A172 (cell line): ENCODE measurements at places on chromosomes 4 and X. TPM values are rescaled to one million over a fixed set of nuclear protein-coding genes. Genes with fewer than 3 reads are reported as not detected.

ATP2B3 gene
- total RNA-seq = not detected in 2 replicates

RTL9 gene
- 0.02 and 0.03 TPM in 2 replicates for total RNA-seq

- DNase-seq = no peak
Observed at GRCh38 chr4:152028131-152028530, 267.3 kb upstream of the GATB start.

GRCh38 chr4:121958777-121959176 lies 6.9 kb upstream of the TRPC3 start:
- no peak for DNase-seq

GRCh38 chr4:39754309-39754708 lies 56.4 kb downstream of the UBE2K start:
- DNase-seq = no peak

- peak; percentile 29 for DNase-seq
Observed at GRCh38 chrX:52574416-52575275, 57.8 kb upstream of the XAGE1B start.

DNA sequence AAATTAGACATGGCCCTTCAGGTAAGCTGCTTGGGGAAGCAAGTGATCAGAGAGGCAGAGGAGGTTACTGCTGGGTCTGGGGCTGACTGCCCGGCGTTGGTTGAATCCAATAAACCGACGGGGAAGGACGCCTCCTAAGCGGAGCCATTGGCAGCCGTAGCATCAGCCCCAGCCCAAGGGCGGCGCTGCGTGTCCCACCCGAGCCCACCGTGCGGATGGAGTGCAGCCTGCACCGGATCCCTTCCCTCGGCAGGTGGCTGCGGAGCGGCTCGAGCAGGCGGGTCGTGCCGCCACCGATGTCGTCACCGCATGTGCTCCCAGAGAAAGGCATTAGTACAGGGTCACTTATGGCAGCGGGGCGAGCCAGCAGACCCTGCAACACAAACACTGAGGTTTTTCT lies 82.1 kb downstream of the ALPK1 start:
- DNase-seq = no peak

- no peak for DNase-seq
Observed at GRCh38 chr4:111330786-111331185, 707.9 kb upstream of the PITX2 start.

DNA sequence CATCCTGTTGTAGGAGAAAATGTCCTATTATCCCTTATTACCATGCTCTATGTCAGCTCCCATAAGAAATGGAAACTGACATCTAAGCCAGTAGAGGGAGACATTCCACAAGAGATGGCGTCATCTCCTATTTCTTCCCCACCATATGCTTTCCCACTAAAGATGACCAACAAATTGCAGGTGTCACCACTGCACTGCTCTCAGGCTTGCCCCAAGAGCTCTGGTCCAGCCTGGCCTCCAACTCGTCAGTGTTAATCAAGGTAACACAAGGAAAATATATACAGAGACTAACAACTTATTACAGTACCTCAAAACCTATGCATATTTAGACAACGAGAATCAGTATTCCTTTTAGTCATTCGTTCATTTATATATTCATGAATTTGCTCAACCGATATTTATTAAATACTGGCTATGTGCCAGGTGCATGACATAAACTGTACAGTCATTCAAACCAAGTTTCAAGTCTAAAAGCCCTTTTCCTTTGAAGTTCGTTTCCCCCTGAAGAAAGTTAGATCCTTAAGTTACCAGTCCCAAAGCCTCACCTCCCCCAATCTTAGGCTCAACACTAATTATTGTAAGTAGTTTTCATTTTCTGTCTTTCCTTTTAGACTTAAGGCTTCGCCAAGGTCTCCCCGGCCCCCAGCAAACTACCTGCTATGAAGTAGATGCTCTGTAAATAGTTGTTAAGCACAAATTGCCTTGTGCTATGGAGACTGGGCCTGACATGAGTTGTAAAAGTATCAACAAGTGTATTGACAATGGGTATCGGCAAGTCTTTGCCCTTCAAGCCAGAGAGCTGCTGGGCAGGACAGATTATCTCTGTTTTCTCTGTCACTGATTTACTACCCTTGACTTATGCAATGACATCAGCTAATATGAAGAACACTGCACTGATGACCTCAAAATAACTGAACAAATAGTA lies 3.1 kb upstream of the FGB start:
- peak; percentile 61 for DNase-seq

FSTL5 gene
- 29.3 and 30.1 TPM in 2 replicates for total RNA-seq

DNA sequence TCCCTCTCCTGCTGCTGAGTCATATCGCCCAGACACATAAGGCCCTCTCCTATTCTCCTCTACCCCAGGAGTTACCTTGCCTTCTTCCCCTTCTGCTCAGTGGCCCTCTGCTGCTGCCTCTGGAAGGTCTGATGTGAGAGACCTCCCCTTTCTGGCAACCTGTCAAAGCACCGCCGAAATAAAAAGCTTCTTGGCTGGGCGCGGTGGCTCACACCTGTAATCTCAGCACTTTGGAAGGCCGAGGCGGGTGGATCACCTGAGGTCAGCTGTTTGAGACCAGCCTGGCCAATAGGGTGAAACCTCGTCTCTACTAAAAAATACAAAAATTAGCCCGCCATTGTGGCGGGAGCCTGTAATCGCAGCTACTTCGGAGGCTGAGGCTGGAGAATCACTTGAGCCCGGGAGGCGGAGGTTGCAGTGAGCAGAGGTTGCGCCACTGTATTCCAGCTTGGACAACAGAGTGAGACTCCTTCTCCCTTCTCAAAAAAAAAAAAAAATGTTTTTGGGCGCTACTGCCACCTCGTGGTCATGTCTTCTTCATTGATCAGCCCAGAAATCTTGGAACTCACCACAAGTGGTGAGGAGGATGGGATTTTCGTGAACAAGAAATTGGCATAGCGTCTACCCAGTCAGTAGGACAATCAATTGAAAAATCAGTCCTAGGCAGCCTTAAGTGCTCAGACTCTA lies 8.6 kb upstream of the ZXDA start:
- no peak for DNase-seq

GRCh38 chrX:65643531-65644052 lies 23.9 kb upstream of the MSN start:
- DNase-seq = peak; percentile 26

TLR7 gene
- not detected in 2 replicates for total RNA-seq

XG gene
- not detected in 2 replicates for total RNA-seq

DNA sequence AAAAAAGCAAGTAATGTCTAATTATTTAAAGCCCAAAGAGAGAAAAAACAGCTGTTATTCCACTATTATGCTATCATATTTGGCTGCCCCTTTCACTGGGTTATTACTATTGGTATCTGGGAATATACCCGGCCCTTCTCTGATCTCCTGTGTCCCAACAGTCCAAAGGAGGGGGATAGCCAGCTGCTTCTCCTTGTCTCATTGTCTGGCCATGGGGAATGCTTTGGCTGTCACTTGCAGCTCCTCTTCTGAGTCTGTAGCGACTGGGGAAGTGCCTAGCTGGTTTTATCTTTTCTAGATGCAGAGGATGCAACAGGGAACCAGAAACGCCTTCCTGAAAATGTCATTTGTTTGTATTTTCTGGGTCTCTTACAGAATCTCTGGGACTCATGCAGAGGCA lies 33.9 kb downstream of the MGARP start:
- no peak for DNase-seq

BCAP31 gene
- total RNA-seq = 523 and 538 TPM in 2 replicates

PCDH10 gene
- 14.1 and 18.9 TPM in 2 replicates for total RNA-seq

CLNK gene
- not detected in 2 replicates for total RNA-seq

DNA sequence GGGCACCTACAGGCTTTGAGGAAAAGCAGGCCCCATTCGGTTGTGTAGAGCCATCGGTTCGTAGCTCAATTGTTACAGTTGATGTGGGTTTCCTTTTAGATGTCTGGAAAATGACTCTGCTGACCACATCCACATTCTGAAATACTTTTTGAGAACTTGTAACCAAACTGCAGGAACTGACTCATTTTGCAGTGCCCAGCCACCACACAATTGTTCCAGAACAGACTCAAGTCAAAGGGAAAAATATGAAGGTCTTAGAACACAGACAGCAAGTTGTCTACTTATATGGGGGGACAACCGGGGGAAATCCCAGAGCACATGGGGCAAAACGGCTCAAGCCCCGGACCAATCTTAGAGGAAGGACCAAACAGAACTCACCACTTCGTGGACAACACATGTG lies 557.6 kb upstream of the DIPK2B start:
- DNase-seq = peak; percentile 87

CCNG2 gene
- 5.2 and 7.3 TPM in 2 replicates for total RNA-seq

SASH3 gene
- not detected in 2 replicates for total RNA-seq

DNA sequence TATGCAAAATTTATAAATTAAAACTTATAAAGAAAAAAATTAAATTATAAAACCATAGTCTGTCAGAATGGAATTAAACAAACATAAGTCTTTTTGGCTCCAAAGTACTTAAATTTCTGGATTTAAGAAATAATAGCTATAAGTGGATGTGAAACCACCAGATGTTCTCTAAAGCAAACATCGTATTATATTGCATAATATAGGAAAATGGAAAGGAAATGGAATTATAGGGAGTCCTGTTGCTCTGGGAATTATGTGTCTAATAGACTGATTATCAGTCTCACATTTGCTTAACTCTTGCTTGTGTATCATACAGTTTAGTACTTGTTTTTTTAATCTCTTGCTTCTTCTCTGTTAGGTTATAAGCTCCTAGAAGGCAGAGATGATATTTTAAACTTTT lies 819.2 kb downstream of the RAPGEF2 start:
- DNase-seq = no peak

GRCh38 chrX:19571711-19572110 lies 56.4 kb upstream of the MAP3K15 start:
- DNase-seq = no peak
